Stimulated activated CD8-positive, alpha-beta memory T cell treated with anti-CD3 and anti-CD28 coated beads, Interleukin-7, amount 100 ng/mL, for 1 hour (primary cell): ENCODE measurements at places on chromosomes 3 and 15.

DNA sequence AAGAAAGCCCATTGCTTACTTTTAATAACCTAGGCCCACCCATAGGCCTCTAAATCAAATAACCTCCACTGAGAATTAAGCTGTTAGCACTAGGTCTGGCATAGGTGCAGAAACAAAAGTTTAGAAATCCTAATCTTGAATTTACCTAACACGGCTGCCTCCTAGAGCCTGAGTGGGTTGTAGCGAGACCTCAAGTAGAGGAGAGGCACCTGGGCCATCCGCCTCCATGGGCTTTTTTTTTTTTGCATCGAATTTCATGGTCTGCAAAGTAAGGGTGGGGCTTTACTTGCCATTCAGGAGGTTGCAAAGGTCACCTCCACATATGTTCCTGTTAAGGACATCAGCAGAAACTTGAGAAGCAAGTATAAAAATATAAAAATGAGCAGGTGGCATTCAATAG, 6.6 kb upstream of the TPM1 start:
- no peak for DNase-seq

- no peak for DNase-seq
These were observed 146.9 kb upstream of the GADL1 start for GRCh38 chr3:31041161-31041978.

DNA sequence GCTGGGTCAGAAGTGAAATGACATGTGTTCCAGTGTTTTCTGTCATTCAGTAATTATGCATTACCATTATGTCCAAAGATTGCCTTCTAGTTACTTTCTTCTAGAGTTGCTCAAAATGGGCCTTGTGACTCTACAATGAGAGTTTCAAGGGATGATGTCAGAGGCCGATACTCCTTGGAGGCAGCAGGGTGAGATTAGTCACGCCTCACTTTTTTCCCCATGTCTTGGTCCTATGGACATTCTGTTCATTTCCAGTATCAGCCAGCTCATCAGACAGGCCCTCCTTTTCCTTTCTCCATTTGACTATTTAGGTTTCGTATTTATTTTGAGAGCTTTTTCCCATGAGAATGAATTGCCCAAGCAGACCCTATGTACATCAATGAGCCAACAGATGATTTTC, 17.5 kb downstream of the VGLL3 start:
- DNase-seq, result no peak

DNA sequence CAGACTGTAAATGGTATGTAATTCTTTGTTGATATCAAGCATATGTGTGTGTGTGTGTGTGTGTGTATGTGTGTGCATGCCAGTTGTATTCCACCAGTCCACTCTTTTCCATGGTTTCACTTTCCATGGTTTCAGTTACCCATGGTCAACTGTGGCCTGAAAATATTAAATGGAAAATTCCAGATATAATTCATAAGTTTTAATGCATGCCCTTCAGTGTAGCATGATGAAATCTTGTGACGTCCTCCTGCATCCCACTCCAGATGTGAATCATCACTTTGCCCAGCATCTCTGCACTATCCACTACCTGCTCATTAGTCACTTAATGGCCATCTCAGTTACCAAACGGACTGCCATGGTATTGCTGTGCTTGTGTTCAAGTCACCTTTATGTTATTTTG, 215.9 kb downstream of the GBE1 start:
- no peak for DNase-seq

GRCh38 chr3:141276398-141276797, 44.8 kb downstream of the PXYLP1 start:
- DNase-seq, result no peak

GRCh38 chr15:90934256-90934948, 683 bp upstream of the UNC45A start:
- DNase-seq, result peak; percentile 67

DNA sequence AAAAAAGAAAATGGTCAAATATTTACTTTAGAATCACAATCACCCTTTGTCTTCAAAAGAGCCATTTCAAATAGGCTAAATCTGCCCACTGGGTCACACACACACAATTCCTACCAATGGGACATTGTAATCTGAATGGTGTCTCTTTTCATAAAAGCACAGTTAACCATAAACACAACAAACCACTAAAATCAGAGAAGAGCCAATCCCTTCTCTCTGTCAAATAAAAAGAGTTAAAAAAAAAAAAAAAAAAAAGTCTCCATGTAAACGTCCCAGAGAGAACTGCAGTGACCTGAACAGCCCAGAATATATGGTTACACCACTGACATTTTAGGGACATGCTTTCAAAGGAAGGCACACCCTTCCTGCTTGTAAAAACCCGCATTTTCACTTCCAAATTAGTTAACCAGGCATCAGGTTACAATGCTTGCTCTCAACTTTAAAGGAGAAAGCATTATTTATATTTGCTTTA, 63.7 kb downstream of the PRICKLE2 start:
- DNase-seq, result no peak

- DNase-seq, result no peak
These were observed 25.7 kb downstream of the LIPC start for GRCh38 chr15:58457466-58457965.

GRCh38 chr3:13533885-13534301, 15.0 kb upstream of the FBLN2 start:
- DNase-seq, result no peak

DNA sequence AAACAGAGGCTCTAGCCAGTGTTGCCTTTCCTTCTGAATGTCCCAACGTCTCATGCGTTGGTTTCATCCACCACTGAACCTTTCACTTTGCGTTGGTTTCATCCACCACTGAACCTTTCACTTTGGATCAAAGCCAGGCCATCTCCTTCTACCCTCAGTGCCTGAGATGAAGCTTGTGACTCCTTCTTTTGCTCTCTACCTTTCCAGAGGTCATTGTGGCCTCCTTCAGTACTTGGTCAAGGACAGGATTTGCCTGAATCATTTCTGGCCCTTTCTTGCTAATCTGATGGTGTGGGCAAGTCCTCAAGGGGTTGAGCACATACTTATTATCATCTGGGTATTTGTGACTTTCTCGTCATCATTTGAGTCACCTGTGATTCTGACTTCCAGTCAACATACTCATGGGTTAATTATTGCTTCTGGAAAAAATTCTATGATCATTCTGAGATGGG, 50.0 kb downstream of the SELENOT start:
- no peak for DNase-seq

GRCh38 chr3:138455801-138456716, 21.6 kb downstream of the ESYT3 start:
- no peak for DNase-seq

DNA sequence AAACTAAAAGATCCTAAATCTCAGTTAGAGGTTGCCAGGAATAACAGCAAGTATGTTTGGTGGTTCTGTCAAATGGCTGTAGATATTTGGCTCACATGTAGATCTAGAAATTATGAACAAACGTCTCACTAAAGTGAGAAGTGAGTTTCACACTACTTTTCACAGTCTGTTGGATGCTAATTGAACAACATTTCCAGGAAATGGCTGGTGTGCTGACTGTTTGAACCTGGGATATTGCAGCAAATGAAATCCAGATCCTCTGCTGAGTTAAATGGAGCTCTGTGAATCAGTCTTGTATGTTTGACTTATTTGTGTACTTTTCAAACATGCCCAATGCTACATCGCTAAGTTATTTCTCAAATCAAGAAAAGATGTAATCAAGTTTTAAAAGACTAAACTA, 21.3 kb upstream of the RSL24D1 start:
- DNase-seq, result no peak

- DNase-seq, result no peak
These were observed 67.4 kb upstream of the TLE3 start for GRCh38 chr15:70164910-70165715.

GRCh38 chr3:149296972-149297371, 36.5 kb downstream of the TM4SF18 start:
- DNase-seq, result no peak

DNA sequence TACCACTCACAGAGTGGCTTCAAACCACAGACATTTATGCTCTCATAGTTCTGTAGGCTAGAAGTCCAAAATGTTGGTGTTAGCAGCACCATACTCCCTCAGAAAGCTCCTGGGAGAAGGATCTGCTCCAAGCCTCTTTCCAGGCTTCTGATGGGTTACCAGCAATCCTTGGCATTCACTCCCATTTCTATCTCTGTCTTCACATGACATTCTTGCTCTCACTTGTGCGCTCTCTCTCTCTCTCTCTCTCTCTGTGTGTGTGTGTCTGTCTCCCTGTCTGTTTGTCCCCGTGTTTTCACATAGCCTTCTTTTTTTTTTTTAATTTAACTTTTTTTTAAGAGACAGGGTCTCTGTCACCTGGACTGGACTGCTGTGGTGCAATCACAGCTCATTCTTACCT, 26.3 kb downstream of the CDAN1 start:
- DNase-seq, result no peak

DNA sequence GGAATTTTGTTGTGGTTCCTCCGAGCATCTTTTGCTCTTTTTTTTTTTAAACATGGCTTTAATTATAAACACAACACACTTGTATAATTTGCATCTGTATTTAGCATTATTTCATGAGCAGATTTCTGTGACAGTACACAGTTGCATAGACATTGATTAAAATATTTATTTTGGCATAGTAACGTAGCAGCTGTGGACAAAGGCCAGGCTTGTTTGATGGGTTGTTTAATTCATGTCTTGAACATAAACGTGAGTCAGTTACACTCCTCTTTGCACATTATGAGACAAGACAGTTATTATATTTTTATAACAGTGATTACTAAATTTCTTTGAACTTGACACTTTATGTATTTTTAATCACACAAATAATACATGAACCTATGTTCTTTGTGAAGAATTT, 182.5 kb downstream of the CACNA2D3 start:
- DNase-seq, result no peak

DNA sequence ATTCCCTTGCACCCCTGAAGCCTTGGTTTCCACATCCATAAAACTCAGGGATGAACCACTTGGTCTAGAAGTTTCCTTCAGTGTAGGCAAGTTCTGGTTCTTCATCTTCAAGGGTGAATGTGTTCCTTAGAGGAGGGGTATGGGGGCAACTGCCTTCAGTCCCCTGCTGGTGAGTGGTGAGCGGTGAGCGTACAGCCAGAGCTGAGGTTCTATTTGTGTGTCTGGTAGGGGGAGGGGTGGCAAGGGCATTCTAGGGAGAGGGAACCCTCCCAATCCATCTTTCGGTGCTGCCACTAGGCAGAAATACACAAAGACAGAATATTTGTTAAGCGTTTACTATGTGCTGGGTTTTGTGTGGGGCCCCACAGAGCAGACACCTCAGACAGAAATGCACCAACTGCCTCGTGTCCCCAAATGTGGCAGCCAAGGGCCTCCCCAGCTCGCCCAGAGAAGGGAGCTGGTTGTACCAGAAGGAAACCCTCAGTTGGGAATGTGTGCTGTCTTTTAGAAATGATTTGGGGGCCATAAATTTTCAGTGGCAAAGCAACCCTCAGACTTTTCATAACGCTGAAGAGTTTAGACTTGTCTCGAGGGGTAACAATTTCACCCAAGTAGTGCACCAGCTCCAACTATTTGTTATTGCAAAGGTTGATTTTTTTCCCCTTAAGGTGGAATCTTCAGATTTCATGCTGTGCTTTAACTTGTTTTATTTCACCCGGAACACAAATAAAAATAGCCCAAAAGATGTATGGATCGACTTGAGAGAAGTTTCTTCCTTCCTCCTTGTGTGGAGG, 137.6 kb downstream of the FBLN2 start:
- no peak for DNase-seq

DNA sequence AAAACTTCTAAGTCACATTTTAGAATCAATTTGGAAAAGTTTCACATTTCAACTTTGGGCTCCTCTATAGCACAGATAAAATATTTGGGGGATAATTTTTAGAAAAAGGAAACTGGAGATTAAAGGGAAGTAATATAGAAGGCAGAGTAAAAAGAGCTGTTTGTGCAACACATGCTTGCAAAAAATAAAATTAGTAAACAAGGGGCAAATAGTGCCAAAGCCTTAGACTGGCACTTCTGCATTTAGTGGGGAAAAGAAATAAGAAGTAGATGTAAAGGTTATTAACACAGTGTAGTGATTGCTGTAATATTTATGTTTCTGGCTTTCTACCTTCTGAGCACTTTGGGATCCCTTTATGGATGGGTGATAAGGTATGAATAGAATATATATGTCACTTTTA, 246.6 kb downstream of the CBLB start:
- no peak for DNase-seq

- no peak for DNase-seq
These were observed 702.3 kb downstream of the SI start for GRCh38 chr3:164375995-164376394.

DNA sequence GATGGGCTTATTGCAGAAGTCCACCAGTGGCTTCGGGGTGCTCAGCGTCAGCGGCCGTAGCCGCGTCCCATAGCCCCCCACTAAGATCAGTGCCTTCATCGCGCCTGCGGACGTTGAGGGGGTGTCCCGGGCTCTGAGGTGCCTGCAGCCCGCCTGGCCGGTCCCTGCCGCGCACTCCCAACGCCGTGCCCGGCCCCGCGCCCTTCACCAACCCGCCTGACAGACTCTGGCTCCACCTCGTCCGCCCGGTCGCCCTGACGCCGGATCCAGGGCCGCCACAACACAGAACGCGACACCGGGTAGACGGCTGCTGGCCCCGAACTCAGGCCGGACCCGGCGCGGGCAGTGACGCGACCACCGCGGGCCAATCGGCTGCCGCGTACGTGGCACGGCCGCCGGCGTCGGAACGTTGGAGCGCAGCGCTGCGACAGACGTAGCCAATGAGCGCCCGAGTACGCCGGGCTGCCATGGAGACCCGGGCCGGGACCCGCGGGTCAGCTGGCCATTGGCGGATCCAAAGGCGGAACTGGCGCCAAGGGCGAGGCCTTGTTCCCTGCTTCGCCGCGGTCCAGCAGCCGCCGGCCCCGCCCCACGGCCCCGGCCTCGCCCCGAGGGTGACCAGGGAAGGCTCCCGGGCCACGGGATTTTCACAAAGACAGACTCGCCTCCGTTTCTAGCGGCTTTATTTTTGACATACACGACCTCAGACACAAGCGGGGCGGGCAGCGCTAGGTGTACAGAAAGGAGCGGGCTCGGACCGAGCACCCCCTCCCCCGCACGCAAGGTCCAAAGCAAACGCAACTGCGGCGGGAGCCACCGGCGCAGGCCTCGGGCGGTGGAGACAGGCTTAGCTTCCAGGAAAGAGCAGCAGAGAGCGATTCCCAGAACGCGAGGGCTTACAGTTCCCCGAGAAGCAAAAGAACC, at the start of gene GMPPB:
TSS of gene GMPPB (minus strand) at position 324 of the 924 bp plus-strand sequence. CDS start at position 99, 225 bp downstream.
- peak; percentile 84 for DNase-seq

- no peak for DNase-seq
These were observed 3.2 kb upstream of the SENP2 start for GRCh38 chr3:185582871-185583270.

DNA sequence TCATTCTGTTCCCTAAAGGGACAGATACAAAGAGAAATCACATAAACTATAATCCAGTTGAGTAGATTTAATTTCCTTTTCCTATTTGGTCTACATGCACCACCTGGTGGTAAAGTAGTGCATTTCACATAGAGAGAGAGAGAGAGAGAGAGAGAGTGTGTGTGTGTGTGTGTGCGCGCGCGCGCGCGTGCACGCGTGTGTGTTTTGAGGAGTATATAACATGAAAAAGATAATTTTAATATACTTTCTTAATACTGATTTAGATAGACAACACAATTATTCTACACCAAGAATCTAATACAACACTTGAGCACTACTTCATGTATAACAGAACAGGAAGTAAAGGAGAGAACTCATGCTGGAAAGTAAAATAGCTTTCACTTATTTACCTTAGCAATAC, 1.1 kb upstream of the FGF7 start:
- no peak for DNase-seq

- no peak for DNase-seq
These were observed 19.6 kb upstream of the LRRK1 start for GRCh38 chr15:100899601-100900000.
